Gastrocnemius medialis (tissue), 4 donors: ENCODE measurements at places on chromosomes 2 and 18. TPM values are rescaled to one million over a fixed set of nuclear protein-coding genes. Genes with fewer than 3 reads are reported as not detected.

DNA sequence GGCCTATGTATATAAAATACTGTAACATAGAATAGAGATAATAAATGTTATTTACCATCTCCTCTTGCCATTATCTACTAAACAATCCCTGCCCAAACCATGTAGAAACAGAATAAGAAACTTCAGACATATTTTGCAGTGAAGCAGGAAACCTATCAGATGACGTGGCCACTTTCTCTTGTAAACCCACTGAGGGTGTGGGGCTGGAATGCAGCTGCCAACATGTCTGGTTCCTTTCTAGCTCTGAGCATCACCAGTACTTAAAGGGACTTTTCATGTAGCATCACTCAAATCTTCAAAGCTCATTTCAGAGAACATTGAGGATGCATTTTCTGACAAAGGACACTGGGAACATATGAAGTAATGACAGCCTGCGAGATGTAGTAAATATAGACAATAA, 251.8 kb downstream of the LPIN1 start:
- DNase-seq, result no peak

DNA sequence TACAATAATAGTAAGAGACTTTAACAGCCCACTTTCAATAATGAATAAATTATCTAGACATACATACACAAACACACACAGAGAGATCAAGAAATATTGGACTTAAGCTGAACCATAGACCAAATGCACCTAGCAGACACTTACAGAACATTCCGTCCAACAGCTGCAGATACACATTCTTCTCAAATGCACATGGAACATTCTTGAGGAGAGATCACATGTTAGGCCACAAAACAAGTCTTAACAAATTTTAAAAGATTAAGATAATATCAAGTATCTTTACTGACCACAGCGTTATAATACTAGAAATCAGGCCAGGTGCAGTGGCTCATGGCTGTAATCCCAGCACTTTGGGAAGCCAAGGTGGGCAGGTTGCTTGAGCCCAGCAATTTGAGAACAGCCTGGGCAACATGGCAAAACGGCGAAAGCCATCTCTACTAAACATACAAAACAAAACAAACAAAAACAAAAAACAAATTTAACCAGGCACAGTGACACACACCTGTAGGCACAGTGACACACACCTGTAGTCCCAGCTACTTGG, 7.4 kb downstream of the CERKL start:
- DNase-seq, result no peak

DNA sequence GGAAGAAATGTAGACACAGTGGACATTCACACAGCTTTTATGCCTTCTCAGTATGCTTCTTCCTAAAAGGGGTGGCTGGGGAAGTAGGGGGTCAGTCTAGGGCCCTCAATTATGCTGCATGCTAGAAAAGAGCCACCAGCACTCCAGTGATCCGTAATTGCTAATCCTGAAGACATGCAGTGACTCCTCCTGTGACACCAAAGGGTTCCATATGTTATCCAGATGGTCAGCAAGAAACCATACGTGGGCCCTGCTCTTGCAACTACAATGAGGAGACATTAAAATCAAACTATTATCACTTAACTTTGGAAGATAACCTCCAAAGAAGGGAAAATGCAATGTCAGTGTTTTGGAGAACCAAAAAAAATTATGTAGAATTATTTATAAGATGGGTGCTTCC, 143.4 kb upstream of the LYPD1 start:
- no peak for DNase-seq

- no peak for DNase-seq
Measured at GRCh38 chr2:180413336-180413735, 406.2 kb upstream of the CWC22 start.

- no peak for DNase-seq
Measured at GRCh38 chr2:129479892-129480291, 499.6 kb upstream of the RAB6C start.

DNA sequence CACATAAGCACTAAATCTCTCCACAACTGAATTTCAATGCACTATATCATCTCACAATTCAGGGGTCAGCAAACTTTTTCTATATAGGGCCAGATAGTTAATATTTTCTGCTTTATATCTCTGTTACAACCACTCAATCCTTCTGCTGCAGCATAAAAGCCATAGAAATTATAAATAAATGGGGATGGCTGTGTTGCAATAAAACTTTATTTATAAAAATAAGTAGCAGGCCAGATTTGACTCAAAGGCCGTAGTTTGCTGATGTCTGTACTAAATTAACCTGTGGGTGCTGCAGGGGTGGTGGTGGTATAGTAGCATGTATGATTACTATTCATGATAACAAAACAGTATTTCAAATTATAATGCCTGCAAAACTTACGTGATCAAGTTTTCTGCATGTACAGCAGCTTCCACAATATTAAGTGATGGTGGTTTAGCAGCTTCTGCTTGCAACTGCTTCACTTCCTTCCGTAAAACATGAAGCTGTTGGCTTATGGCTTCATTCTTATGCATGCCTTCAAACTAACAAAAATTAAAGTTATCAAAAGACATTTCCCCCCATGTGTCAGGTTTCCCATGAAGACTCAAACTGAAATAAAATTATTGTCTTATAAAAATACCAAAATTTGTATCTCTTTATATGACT, 64.1 kb downstream of the SIGLEC15 start:
- DNase-seq, result no peak

- no peak for DNase-seq
Measured at GRCh38 chr2:231161252-231161839, 36.5 kb upstream of the HTR2B start.

GRCh38 chr18:52615943-52616342, 275.9 kb downstream of the DCC start:
- DNase-seq, result no peak

GRCh38 chr18:33835419-33835818, 257.4 kb downstream of the ASXL3 start:
- no peak for DNase-seq

The IGFBP2 gene
- total RNA-seq, result 44.4 TPM

The MITD1 gene
- total RNA-seq, result 16.8 TPM

The FKBP7 gene
- 1.4 TPM for total RNA-seq

The ZNF2 gene
- 3.6 TPM for total RNA-seq

The UGT1A4 gene
- total RNA-seq, result not detected

The TXNDC2 gene
- not detected for total RNA-seq

The CXCR4 gene
- 4.3 TPM for total RNA-seq
